ENCODE measurements at places on chromosomes 4 and X. TPM values are rescaled to one million over a fixed set of nuclear protein-coding genes. Genes with fewer than 3 reads are reported as not detected.

Gene ACE2
- not detected for total RNA-seq

Gene GDPD2
- total RNA-seq = 0.33 TPM

Gene RHOXF1
- total RNA-seq = 0.41 TPM

Gene HMGN5
- total RNA-seq = 1.5 TPM

Gene AKAP14
- 0.28 TPM for total RNA-seq

Gene CT45A5
- not detected for total RNA-seq

Gene FATE1
- total RNA-seq = not detected

Gene MAGEB2
- 0.10 TPM for total RNA-seq

Gene GEMIN8
- total RNA-seq = 11.2 TPM

Gene FHDC1
- total RNA-seq = 0.21 TPM

- DNase-seq = no peak
- no peaks in the 10 kb centered on the region for H3K4me1 ChIP-seq
- H3K27ac ChIP-seq = no peak overlapping the region
- H3K4me3 ChIP-seq = no peak overlapping the region
Observed at GRCh38 chr4:5927747-5928146, 34.9 kb upstream of the CRMP1 start.

GRCh38 chrX:98203800-98204199, 1320.1 kb downstream of the RPA4 start:
- no peaks in the 10 kb centered on the region for H3K4me1 ChIP-seq
- no peak for DNase-seq
- no peak overlapping the region for H3K4me3 ChIP-seq
- no peaks in the 10 kb centered on the region for H3K27me3 ChIP-seq
- H3K27ac ChIP-seq = no peak overlapping the region
- H3K36me3 ChIP-seq = no peaks in the 10 kb centered on the region

GRCh38 chr4:88285235-88285653, 883 bp upstream of the PPM1K start:
- no peak overlapping the region for H3K27ac ChIP-seq
- DNase-seq = no peak
- peaks cover 2% of the 10 kb centered on the region for H3K27me3 ChIP-seq
- H3K4me1 ChIP-seq = no peaks in the 10 kb centered on the region
- H3K4me3 ChIP-seq = peak overlapping the region; percentile 79

- H3K4me1 ChIP-seq = no peaks in the 10 kb centered on the region
- no peaks in the 10 kb centered on the region for H3K36me3 ChIP-seq
- H3K27me3 ChIP-seq = no peaks in the 10 kb centered on the region
- H3K4me3 ChIP-seq = no peak overlapping the region
Observed at GRCh38 chrX:68878977-68879645, 50.3 kb downstream of the EFNB1 start.

DNA sequence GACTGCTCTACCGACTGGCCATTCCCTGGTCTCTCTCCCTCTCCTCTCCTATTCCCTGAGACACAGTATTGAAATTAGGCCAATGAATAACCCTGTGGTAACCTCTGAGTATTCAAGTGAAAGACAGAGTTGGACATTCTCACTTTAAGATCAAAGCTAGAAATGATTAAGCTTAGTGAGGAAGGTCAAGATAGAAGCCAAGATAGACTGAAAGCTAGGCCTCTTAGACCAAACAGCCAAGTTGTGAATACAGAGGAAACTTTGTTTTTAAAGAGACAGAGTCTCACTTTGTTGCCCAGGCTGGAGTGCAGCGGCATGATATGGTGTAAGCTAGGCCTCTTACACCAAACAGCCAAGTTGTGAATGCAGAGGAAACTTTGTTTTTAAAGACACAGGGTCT, 64.6 kb downstream of the KDM6A start:
- no peak for DNase-seq
- no peak overlapping the region for H3K4me3 ChIP-seq
- no peaks in the 10 kb centered on the region for H3K27me3 ChIP-seq
- H3K27ac ChIP-seq = no peak overlapping the region

- no peaks in the 10 kb centered on the region for H3K27me3 ChIP-seq
- H3K36me3 ChIP-seq = no peaks in the 10 kb centered on the region
- no peak overlapping the region for H3K27ac ChIP-seq
Observed at GRCh38 chr4:24988776-24989175, 42.0 kb downstream of the LGI2 start.

GRCh38 chrX:17033225-17033624, 86.8 kb downstream of the REPS2 start:
- no peak overlapping the region for H3K4me3 ChIP-seq
- no peaks in the 10 kb centered on the region for H3K4me1 ChIP-seq
- H3K27me3 ChIP-seq = no peaks in the 10 kb centered on the region
- no peaks in the 10 kb centered on the region for H3K36me3 ChIP-seq
- DNase-seq = no peak

DNA sequence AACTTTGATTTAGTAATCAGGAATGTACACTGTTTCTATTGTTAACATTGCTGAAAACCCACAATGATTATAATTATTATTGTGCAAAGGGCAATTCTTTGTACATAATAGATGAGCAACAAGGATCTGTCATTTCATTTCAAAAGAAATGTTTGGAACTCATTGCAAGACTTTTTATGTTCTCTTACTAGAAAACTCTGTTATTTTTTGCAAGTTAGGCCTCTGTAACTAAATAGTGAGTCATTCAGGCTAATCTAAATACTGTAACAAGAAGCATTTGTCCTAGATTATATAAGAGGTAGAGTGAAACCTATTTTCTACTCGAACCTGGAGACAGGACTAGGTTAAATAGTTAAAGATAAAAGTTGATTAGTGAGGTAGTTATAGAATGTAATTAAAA, 93.2 kb upstream of the FAM47B start:
- H3K4me1 ChIP-seq = no peaks in the 10 kb centered on the region
- H3K27ac ChIP-seq = no peak overlapping the region
- no peaks in the 10 kb centered on the region for H3K27me3 ChIP-seq
- DNase-seq = no peak
- H3K4me3 ChIP-seq = no peak overlapping the region
- H3K36me3 ChIP-seq = no peaks in the 10 kb centered on the region

DNA sequence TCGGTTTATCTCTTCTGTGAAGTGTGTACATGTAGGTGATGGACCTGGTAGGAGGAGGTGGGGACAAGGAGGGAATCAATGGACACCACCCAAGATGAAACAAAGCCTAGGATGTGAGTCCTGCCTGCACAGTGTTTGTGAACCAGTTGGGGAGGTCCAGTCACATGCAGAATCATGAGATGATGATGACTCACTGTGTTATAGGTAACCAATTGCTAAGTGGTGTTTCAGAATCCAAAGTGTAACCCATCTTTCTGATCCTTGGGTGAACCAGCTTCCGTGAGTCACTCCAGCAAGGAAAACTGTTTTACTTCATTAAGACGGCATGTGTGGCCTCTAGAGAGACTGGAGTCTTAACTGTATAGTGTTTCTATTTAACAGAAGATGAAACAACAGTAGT, 57.9 kb upstream of the HPF1 start:
- H3K27me3 ChIP-seq = no peaks in the 10 kb centered on the region
- H3K4me1 ChIP-seq = no peaks in the 10 kb centered on the region
- H3K27ac ChIP-seq = no peak overlapping the region

DNA sequence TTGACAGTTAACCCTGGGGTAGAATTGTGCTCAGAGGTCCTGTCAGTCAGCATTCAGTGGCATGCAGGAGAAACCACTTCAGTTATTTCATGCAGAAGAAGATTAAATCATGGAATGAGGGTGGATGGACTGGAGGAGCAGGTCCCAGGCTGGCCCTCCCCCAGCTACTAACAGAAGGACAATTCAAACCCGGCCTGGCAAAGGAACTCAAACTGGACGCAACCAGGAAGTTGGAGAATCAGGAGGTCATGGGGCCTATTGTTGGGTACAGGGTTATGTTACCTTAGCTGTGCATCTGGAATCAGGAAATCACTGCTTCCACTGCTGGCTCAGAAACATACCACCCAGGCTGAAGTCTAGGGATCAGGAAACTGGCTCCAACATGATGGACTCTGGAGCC, 121.4 kb downstream of the GPAT3 start:
- DNase-seq = no peak
- H3K27me3 ChIP-seq = no peaks in the 10 kb centered on the region
- no peak overlapping the region for H3K4me3 ChIP-seq
- no peaks in the 10 kb centered on the region for H3K4me1 ChIP-seq

GRCh38 chr4:185716577-185717376, 95.2 kb downstream of the SORBS2 start:
- no peak for DNase-seq
- H3K36me3 ChIP-seq = no peaks in the 10 kb centered on the region
- H3K4me3 ChIP-seq = no peak overlapping the region

DNA sequence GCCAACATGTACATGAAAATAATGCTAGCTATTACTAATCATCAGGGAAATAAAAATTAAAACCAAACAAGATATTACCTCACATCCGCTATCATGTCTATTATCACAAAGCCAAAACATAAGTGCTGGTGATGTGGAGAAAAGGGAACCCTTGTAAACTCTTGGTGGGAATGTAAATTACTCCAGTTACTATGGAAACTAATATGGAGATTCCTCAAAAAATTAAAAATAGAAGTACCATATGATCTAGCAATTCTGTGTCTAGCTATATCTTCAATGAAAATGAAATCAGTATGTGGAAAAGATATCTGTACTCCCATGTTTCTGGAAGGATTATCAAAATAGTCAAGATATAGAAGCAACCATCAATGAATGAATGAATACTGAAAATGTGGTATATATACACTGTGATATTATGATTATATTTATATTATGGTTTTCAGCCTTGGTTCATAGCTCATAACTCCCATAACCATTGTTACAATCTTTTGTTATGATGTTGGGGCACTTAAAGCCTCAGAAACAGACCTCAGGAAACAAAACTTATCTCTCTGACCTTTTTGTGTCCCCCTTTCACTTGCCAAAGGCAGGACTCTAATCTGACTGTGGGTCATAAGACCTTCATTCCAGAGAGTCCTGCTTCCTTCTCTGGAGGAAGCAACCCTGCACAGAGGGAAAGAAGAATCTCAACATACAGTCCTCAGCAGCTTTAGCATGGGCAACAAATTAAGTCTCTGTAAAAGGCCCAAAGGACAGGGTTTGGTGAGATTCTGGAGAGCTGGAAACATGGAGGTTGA, 933.2 kb downstream of the ADGRL3 start:
- no peak for DNase-seq
- no peaks in the 10 kb centered on the region for H3K36me3 ChIP-seq
- H3K4me1 ChIP-seq = no peaks in the 10 kb centered on the region
- H3K27ac ChIP-seq = no peak overlapping the region
- H3K27me3 ChIP-seq = no peaks in the 10 kb centered on the region

- no peak overlapping the region for H3K27ac ChIP-seq
- H3K4me1 ChIP-seq = peaks cover 3% of the 10 kb centered on the region
- H3K36me3 ChIP-seq = no peaks in the 10 kb centered on the region
- H3K4me3 ChIP-seq = no peak overlapping the region
Observed at GRCh38 chr4:186760576-186760975, 36.9 kb upstream of the FAT1 start.

- peaks cover 6% of the 10 kb centered on the region for H3K4me1 ChIP-seq
- no peaks in the 10 kb centered on the region for H3K27me3 ChIP-seq
- H3K27ac ChIP-seq = no peak overlapping the region
- H3K4me3 ChIP-seq = no peak overlapping the region
- DNase-seq = no peak
Observed at GRCh38 chr4:76673362-76673761, 224.6 kb downstream of the SOWAHB start.

DNA sequence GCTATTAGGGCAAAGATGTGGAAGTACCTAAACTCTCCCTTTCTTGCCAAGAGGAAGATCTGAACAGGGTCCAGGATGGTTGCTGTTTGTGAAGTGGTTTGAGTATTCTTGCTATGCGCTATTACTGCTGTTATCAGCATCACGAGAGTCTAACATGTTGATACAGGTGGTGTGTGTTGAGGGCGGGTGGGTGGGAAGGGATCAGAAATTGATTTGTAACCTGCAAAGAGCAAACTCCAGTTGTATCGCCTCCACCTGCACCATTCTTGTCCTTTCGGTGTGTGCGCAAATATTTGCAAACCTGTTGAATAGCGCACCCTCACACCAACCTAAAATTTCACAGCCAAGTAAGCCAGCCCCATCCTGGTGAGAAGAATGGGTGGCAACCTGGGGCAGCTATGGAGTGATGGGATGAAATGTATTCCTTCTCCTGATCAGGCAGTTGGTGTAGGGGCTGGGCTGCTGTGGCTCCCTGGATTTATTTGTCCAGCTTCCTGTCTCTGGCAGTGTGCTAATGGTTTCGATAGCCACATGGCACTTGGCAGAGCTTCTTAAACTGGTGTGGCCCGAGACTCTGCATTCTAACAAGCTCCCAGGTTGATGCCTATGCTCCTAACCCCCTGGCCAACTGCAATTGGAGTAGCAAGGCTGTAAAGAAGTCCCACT, 102.6 kb upstream of the SCML1 start:
- no peak for DNase-seq
- no peaks in the 10 kb centered on the region for H3K4me1 ChIP-seq
- H3K36me3 ChIP-seq = no peaks in the 10 kb centered on the region
- no peak overlapping the region for H3K27ac ChIP-seq
- no peak overlapping the region for H3K4me3 ChIP-seq

DNA sequence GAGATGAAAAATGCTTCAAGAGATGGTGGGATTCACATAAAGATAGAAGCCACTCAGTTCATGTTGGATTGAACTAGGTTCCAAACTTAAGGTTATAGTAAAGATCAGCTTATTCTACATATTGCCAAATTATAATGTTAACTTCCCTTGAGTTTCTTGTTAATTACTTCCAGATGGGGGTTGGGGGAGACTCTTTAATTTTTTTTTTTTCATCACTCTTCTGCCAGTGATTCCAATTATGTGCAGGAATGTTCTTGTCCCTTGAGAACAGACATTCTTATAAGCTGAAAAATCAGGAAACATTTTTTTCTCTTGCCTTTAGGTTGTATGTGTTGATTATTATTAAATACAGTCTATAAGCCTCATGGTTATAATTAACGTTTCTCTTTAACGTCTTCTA, 30.0 kb downstream of the MND1 start:
- no peaks in the 10 kb centered on the region for H3K27me3 ChIP-seq
- no peaks in the 10 kb centered on the region for H3K36me3 ChIP-seq
- no peak overlapping the region for H3K4me3 ChIP-seq
- H3K27ac ChIP-seq = no peak overlapping the region

GRCh38 chr4:77877167-77877566, 14.5 kb downstream of the MRPL1 start:
- H3K4me3 ChIP-seq = no peak overlapping the region
- H3K27ac ChIP-seq = no peak overlapping the region
- peaks cover 3% of the 10 kb centered on the region for H3K4me1 ChIP-seq
- DNase-seq = no peak
- no peaks in the 10 kb centered on the region for H3K27me3 ChIP-seq

DNA sequence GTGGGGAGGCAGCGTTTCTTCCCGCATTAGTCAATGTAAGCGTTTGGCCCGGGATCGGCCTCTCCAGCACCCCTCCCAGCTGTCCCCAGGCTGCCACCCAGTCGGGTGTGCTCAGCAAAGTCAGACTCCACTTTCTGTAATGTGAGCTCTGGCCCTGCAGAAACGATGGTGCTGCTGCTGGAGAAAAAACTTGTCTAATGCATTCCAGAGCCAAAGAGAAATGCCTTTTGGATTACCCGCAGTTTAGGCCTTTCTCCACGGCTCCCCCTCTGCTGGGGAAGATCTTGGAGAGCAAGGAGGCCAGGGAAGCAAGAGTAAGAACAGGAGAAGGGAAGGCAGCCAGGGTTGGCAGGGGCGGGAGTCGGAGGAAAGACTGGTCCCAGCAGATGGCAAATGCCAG, 55.2 kb downstream of the ELF4 start:
- DNase-seq = no peak
- no peak overlapping the region for H3K4me3 ChIP-seq
- H3K36me3 ChIP-seq = peaks cover 22% of the 10 kb centered on the region
- peaks cover 4% of the 10 kb centered on the region for H3K4me1 ChIP-seq
- no peak overlapping the region for H3K27ac ChIP-seq

GRCh38 chr4:113744667-113745240, 16.8 kb downstream of the CAMK2D start:
- H3K27me3 ChIP-seq = no peaks in the 10 kb centered on the region
- no peak for DNase-seq
- H3K36me3 ChIP-seq = no peaks in the 10 kb centered on the region
- H3K4me3 ChIP-seq = no peak overlapping the region
- H3K27ac ChIP-seq = no peak overlapping the region
- H3K4me1 ChIP-seq = no peaks in the 10 kb centered on the region
